ENCODE measurements at places on chromosomes 2 and 18.

DNA sequence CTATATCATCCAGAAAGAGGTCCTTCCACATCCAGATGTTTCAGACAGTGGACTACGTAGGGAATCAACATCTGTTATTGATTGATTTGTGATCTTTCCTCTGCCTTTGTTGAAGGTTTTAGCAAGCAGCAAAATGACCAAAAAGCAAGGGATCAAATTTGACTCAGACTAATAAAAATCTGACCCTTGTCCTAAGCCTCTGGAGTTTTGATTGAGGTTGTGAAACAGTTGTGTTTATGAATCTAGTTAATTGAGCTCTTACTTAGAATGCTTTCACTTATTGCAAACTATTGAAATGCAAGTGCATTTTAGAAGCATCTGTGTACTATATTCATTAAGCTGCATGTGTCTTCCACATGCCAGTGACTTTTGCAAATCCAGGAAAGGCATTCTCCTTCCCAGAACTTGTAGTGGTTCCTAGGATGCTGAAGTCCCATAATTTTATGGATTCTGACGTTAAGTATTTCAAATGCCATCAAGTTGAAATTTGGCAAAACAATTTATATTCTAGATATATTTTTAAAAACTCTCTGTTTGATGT is 116.0 kb downstream of the MTX2 start:
- no peak for DNase-seq

DNA sequence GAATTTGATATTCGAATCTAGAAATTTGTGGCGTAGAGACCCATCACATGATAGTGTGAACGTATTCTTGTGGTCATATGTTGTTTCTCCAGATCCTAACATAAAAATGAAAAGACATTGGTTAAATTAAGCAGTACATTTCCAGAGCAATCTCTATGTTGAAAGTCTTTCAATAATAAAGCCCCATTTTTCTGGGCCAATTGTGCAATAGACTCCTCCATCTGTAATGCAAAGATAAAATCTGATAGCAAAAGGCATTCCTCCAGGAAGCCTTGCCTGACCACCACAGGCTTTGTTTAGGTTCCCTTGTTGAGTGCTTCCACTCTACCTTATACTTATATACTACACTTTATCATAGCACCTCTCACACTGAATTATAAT is 31.3 kb downstream of the APOB start:
- no peak for DNase-seq

- peak; percentile 81 for DNase-seq
Observed at GRCh38 chr2:231674587-231675338, 33.6 kb upstream of the PTMA start.

DNA sequence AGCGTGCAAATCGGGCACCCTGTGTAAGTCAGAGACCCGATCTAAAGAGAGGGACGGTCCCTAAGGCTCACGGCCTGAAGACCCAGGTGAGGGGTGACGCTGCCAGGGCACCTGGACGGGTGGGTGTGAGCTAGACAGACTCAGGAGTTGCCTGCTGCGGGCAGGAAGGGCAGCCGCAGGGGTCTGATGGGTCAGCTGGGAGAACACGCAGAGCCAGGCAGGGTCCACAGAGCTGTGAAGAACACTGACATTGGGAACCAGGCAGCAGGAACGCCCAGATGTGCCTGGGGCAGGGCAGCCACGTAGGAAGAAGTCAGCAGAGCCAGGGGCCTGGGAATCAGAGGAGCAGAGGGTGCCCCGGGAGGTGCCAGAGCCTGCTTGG is 25.9 kb downstream of the HDAC4 start:
- DNase-seq = no peak

DNA sequence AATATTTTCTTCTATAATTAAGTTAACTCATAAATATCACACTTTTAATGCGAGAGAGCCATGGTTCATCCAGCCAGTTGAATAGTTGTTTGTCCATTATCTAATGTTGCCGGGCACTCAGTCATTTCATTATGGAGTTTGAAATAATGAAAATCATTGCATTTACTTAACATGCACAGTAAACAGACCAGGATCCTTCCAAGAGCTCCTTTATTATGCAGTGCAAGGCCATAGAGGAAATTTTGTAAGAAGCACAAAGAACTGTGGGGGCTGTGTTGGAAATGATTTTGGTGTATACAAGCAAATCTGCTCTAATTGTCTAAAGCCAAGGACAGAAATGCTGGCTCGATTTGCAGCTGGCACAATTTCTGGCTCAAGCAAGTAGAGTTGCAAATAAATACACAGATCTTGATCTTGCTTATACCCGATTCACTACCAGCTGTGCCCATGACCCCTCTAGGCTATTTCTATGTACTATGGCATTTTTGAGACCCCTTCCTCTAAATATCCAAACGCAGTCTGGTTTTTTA is 400.3 kb upstream of the HNRNPA3 start:
- DNase-seq = no peak

- no peak for DNase-seq
Observed at GRCh38 chr2:25358836-25359235, 17.1 kb upstream of the DNMT3A start.

GRCh38 chr2:120976501-120977307 is 241.0 kb downstream of the GLI2 start:
- no peak for DNase-seq

GRCh38 chr2:39705638-39706037 is 39.9 kb downstream of the TMEM178A start:
- no peak for DNase-seq

- no peak for DNase-seq
Observed at GRCh38 chr2:170845343-170845742, 28.7 kb downstream of the GAD1 start.

- no peak for DNase-seq
Observed at GRCh38 chr2:27313882-27314645, 5.8 kb upstream of the UCN start.

- no peak for DNase-seq
Observed at GRCh38 chr2:168149150-168149974, 98.0 kb downstream of the STK39 start.

DNA sequence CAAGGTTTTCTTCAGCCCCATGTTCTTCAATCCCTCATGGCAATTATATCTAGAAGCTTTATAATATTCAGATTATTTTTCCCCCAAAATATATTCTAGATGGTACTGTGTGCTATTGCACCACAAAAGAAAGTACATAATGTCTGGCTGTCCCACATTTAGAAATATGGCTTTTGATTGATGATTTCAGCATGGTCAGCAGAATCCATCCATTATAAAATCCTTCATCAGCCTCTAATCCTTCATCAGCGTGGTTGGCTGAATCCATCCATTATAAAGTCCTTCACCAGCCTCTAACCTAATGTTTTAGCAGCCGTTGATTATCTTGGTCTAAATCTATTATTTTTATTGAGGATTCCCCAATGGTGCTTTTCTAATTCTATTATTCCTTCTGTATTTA is 23.3 kb upstream of the HAAO start:
- no peak for DNase-seq

- DNase-seq = no peak
Observed at GRCh38 chr2:45884126-45884525, 232.7 kb downstream of the PRKCE start.

DNA sequence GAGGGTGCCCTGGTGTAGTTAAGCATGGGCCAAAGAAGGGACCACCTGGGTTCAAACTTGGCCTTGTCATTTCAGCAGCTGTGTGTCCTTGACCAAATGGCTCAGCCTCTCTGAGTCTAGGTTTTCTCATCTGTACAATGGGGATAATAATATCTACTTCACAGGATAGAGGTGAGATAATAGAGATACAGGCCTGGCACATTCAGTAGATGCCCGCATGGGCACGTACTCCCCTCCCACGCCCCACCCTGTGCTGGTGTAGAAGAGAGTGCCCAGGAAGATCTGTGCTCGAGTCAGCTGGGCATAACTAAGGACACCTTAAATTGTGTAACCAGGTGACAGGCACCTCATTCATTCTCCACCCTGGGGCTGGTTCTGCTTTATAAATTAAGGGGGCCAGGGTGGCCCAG is 8.4 kb upstream of the TMEM185B start:
- no peak for DNase-seq

DNA sequence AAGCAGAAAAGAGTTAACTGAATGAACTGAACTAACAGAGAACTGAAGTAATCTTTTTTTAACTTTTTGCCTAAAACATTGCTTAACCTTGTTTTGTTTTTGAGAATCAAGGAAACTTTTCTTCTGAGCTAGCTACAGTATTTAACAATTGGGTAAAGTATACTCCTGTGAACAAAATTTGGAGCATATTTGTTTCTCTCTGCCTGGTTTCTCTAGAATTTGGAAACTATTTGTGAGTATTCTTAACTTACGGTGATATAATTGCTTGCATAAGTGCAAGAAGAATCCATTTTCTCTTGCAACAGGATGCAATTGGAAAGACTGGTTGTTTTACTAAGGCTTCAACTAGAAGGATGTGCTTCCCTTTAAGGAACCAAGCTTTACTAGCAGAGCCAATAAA is 65.9 kb upstream of the FAM98A start:
- DNase-seq = no peak

- DNase-seq = no peak
Observed at GRCh38 chr2:152298754-152299153, 36.2 kb upstream of the FMNL2 start.

- DNase-seq = no peak
Observed at GRCh38 chr2:109285244-109285651, 156.2 kb downstream of the SH3RF3 start.

- DNase-seq = no peak
Observed at GRCh38 chr2:199792381-199792780, 58.6 kb downstream of the FTCDNL1 start.

- DNase-seq = no peak
Observed at GRCh38 chr2:126507425-126507911, 148.5 kb upstream of the GYPC start.

DNA sequence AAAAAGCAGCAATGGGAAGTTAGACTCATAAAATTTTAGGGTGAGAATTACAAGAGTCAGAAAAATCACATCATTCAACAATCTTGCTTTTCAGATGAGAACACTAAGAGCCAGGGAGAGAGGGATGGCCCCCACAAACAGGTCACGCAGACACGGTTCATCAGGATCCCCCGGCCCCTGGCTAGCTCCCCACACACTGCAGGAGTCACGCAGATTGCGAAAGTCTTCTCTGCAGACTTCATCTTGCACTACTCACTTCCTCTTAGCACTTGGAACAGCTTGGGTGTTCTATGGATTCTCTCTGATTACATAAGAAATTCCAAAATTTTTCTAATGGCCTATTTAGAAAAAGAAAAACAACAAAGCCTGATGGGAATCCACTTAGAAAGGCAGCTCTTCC is 21.6 kb upstream of the SULT1C2 start:
- no peak for DNase-seq

GRCh38 chr2:1563943-1564891 is 151.0 kb downstream of the TPO start:
- DNase-seq = peak; percentile 70

- no peak for DNase-seq
Observed at GRCh38 chr2:172168917-172169346, 66.2 kb upstream of the DLX2 start.

DNA sequence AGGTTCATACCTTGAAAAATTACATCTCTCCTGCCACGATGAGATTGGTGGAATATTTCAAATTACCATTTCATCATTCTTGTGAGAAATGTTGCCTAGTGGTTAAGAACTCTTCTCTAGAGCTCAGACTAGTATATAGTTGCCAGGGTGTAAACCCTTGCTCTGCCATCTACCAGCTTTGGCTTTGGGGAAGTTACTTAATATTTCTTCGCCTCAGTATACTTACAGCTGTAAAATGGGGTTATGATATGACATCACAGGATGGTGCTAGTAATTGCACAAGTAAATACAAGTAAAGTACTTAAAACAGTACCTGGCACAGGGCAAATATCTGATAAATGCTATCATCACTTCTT is 1.5 kb downstream of the SPOPL start:
- DNase-seq = no peak

GRCh38 chr2:235027558-235028214 is 75.9 kb downstream of the SH3BP4 start:
- DNase-seq = no peak
